ENCODE measurements at places on chromosomes 16 and 17.

- DNase-seq, result no peak
Measured at GRCh38 chr16:11278681-11279628, 2.2 kb downstream of the PRM1 start.

DNA sequence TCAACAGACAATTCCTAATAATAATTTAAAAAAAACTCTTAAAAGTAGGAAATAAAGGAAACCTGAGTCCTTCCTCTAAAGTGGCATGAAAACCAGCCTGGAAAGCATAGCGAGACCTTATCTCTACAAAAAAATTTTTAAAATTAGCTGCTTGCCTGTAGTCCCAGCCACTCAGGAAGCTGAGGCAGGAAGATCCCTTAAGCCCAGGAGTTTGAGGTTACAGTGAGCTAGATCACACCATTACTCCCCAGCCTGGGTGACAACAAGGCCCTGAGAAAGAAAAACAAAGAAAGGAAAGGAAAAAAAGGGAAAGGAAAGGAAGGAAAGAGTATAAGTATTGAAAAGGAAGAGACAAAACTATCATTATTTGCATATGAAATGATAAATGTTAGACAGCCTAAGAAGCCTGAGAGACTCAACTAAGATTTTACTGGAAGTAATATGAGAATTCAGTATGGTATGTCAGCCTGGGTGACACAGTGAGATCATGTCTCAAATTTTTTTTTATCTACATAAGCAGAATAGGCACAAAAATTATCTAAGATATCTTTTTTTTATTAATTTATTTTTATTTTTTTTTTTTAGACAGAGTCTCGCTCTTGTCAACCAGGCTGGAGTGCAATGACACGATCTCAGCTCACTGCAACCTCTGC lies 113.0 kb downstream of the GOSR1 start:
- DNase-seq, result no peak

DNA sequence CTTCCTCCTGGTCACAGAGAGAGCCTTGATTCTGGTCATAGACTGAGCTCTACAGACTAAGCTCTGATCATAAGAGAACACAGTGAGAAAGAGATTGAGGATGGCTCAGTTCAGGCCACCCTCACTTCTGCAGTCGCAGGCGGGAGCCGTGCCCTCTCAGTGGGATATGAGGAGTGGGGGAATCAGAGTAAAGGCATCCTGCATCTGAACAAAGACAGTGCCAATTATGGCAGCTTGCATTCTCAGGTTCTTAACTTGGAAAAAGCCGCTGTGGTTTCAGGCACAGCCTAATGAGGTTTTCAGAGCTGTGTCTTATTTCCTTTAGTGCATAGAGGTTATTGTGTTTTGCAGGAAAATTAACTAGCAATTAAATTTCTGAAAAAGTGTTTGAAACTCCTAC lies 134.4 kb upstream of the NLRP1 start:
- DNase-seq, result no peak

- DNase-seq, result no peak
Measured at GRCh38 chr16:15721018-15721417, 71.0 kb downstream of the NDE1 start.

DNA sequence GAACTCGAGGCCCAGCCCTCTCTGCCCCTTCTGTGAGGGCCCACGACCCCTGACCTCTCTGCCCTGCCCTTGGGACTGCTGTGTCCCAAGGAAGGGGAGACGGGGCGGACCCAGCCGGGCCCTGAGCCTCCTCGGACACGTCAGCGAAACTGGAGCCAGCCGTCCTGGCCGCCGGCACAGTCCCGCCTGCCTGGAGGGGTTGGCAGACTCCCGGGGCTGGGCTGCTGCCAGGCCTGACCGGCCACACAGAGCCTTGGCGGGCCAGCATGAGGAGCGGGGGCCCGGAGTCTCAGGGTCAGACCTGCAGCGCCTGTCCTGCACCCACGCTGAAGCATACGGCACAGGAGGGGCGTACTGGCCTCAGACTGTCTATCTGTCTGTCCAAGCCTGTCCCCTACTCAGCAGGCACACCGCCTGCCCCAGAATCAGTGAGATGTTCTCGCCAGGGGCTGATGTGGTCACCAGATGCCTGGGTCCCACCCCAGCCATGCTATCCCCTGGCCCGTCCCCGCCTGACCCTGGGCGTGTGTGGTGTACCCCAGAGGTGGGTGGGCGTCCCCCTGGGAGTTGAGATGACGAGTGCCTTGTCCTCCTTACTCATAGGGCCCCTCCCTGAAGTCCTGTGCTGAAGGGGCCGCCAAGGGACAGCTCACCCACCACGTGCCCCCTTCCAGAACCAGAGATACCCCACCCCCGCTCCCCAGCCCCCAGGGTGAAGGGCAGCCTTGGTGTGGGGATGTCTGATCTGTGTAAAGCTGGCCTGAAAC lies 4.7 kb downstream of the VASN start:
- no peak for DNase-seq

Measured in activated CD4-positive, alpha-beta T cell treated with anti-CD3 and anti-CD28 coated beads for 1 hour (primary cell).